ENCODE measurements at places on chromosomes 1 and 21.

- DNase-seq: no peak
Observed at GRCh38 chr1:172343240-172344160, 77.0 kb upstream of the C1orf105 start.

GRCh38 chr1:72278461-72278860, 3.9 kb downstream of the NEGR1 start:
- DNase-seq: no peak

DNA sequence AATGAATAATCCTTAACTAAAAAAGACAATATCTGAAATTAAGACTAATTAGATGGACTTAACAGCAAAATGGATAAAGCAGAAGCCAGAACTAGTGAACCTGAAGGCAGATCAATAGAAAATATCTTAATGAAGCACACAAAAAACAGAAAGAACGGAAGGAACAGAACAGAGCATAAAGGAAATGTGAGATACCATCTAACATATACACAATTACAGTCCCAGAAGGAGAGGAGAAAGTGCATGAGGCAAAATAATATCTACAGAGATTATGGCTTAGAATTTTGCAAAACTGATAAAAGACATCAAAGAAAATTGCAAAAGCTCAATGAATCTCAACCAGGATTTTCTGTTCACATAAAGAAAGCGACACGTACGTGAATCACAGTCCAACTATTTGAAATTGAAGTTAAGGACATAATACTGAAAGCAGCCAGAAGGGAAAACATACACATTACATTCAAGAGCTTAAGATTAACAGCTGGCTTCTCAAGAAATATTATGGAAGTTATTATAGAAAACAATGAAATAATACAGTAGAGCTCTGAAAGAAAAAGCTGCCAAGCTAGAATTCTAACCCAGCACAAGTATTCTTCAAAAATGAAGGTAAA, 182.0 kb downstream of the CDC42BPA start:
- no peak for DNase-seq

GRCh38 chr1:31264790-31265386, 25.2 kb upstream of the NKAIN1 start:
- DNase-seq: no peak

- DNase-seq: no peak
Observed at GRCh38 chr1:56326056-56326455, 253.3 kb downstream of the PLPP3 start.

DNA sequence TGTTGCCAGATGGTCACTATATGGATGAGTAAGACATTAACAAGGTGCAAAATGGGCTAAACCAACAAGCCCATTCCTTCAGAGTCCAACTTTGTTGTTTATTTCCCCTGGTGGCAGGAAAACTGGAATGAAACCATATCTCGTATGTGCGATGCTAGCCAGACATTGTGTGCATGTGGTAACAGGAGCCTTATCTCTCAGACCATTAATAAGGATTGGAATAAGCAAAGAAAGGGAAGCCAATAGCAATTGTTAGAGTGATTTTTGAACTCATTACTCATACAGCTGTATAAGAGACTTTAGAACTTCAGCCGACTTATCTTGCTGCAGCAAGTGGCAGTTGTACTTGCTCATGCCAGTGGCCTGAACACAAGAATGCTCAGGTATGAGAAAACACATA, 30.0 kb upstream of the HMCN1 start:
- DNase-seq: no peak

- DNase-seq: peak; percentile 93
Observed at GRCh38 chr1:85315789-85316188, 39.4 kb upstream of the BCL10 start.

DNA sequence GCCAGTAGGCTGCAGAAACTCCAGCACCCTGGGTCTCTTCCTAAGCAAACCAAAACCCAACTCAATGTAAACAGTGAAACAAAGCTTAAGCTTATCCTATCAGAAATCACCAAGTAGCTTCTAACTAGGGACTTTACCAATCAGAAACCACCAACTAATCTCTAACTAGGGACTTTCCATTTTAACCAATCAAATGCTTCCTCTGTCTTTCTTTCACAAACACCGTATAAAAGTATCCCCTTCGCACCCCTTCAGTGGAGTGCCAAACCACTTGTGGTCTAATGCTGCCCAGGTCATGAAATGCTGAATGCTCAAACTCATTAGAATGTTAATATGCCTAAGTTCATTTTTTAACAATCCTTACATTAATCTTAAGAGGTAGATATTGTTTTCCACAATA, 250.5 kb upstream of the DUSP10 start:
- DNase-seq: no peak

- DNase-seq: no peak
Observed at GRCh38 chr21:38930853-38931252, 125.1 kb downstream of the ETS2 start.

- DNase-seq: no peak
Observed at GRCh38 chr1:17207966-17208418, 3.1 kb downstream of the PADI1 start.

DNA sequence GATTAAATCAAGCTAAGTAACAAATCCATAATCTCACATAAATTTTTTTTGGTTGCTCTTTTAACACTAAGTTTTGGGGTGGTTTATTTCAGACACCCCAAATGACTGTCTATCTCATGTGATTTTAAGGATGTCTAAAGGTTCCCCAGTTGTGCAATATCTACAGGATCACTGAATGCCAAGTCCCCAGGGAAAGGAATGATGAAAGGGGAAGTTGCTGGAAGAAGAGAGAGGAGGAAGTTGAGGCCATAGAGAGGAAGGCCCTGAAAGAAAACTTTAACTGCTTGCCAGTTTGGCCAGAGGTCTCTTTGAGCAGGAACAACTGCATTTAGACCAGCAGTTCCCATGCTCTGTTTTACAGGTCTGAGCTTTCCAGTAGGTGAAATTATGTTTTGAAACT, 27.5 kb upstream of the SLC19A2 start:
- no peak for DNase-seq

GRCh38 chr1:175702079-175702795, 41.2 kb downstream of the TNR start:
- DNase-seq: no peak

DNA sequence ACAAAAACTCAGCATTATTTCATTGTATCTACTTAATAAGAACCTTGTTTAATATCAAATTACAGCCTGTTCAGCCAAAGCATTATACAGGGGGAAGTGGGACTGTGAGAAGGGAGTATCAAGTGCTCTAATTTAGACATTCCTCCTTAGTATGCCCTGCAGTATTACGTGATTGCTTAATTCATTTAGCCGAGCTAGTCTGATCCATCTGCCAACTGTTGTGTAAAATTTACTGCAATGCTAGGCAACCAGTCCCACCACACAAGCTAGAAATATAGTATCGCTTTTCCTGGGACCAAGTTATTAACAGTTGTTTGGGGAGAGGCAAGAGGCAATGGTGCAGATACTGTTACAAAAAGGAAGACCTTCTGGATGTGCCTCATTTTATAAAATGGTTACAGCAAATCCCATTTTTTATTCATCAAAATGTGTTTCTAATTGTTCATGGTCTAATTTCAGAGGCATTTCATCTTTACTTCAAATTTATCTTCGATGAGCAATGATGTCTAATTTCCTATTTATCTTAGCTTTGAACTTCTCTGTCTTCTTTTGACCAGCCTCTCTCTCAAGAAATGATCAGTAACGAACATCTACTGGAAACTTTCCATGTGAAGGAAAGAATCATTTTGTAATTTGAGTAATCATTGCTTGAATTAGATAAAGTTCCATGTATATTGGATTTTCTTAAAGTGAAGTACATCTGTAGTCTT, 283.3 kb downstream of the DUSP10 start:
- DNase-seq: no peak

DNA sequence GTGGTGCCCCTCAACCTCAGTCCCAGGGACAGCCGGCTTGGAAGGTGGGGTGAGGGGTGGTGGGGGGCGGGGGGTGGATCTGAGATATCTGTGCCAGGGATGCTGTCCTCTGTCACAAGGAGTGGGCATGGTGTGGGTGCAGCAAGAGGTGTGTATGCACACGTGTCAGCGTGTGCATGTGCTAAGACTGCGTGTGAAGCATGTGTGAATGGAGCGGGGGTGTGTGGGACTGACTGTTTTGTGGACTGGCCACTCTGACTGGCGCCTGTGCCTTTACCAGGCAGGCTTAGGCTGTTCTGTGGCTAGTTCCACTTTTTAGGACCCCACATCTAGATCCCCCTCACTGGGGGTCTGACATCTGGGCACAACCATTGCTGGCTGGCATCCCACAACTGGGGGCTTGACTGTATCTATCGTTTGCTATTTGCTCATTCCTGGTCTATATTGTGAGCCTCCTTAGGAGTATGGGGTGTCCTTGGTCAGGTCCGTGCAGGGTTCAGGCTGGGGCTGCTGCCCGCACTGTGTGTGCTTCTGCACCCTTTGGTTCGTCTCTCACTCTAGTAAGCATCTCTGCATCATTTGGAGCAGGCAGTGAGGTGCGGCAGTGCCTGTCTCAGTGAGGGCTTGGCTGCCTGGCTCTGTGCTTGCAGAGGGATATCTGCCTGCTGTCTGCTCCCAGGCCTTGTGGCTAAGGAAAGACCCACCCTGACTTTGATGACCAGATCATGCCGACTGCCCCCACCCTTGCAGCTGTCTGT, 1.9 kb downstream of the AMPD2 start:
- no peak for DNase-seq

GRCh38 chr1:216665406-216665805, 57.8 kb downstream of the ESRRG start:
- DNase-seq: no peak

GRCh38 chr1:98364544-98364943, 297.0 kb upstream of the SNX7 start:
- no peak for DNase-seq

DNA sequence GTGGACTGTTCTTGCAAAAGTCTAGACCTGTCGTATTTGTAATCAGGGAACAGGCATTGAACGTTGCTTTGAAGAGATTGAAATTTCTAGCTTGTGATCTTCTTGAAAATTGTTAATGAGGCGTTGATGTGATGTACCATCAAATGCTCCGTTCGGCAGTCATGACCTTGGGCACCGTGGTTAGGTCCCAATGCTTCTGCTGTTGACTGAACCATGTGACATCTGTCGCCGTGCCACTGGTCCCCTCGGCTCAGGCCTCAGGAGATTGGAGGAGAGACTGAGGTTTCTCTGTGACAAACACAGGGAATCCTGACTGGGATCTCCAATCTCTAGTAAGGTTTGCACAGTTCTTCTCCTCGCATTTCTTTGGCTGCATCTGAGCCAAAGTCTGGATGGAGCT, 18.1 kb upstream of the KCNAB2 start:
- DNase-seq: no peak

GRCh38 chr21:27536319-27536718, 569.4 kb upstream of the ADAMTS5 start:
- DNase-seq: no peak

DNA sequence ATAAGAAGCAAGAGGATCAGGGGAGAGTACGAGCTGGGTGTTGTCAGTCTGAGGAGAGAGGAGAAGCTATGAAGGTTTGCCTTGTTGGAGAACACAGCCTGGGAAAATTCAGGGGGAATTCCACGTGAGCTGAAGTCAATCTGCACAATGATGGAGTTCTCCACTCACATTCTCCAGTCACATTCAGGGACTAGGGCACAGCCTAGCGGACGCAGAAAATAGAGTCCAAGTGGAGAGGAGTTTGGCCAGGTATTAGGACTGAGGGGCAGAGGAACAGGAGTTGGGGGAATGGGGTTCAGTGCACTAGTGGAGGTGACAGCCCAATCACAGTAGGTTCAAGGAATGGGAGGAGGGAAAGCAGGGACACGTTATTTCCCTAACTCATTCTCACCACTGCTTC, 124.0 kb downstream of the KCNH1 start:
- no peak for DNase-seq

- no peak for DNase-seq
Observed at GRCh38 chr1:160219062-160219929, 14.1 kb downstream of the PEA15 start.

- no peak for DNase-seq
Observed at GRCh38 chr1:73516451-73516850, 681.5 kb downstream of the LRRIQ3 start.

- DNase-seq: no peak
Observed at GRCh38 chr1:64041371-64042131, 161.9 kb upstream of the UBE2U start.

DNA sequence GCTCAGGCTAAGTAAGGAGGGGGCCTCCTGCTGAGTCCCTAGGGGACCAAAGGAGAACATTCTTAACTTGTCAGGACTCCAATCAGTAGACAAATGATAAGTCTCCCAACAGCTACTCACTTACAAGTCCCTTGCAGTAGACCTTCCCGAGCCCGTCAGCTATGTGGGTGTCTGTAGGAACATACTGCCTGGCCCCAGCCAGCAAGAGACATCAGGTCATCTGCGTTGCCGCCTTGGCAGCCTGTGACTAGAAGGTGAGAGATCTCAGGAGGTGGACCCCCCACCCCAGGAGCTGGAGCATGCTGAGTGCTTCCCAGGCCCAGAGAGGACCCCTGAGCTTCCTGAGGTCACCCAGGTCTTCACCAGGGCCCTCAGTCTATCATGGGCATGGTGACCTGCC, 250.5 kb downstream of the C1orf94 start:
- no peak for DNase-seq

- DNase-seq: no peak
Observed at GRCh38 chr1:198682850-198683249, 44.0 kb downstream of the PTPRC start.

DNA sequence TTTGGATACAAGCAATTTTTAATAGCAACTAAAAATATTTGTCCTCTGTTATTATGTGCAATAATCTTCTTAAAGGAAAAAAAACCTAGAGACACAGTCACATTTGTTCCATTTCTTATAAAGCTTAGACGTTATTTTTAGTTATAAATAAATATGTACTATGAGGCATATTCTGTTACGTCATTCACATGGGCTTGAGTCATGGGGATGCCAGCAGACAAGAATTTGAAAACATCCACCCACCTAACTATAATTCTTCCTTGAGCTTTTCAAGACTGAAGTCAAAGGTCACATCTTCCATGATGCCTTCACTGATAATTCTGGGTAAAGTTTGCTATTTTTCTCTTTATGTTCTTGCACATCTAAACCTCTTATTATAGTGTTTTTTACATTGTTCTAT, 268.8 kb downstream of the KCTD3 start:
- no peak for DNase-seq

DNA sequence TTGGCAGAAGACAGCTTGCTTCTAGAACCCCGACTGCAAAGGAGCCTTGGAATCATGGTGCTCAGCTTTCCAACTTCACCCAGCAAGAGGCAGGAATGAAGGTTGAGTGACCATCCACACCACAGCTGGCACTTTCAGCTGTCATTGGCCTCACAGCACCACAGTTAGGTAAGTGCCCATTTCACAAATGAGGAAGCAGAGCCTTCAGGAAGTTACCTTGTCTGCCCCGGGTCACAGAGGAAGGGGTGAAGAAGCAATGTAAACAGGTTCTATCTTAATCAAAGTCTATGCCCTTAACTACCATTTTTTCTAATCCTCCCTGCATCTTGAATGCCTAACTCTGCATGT, 156.0 kb downstream of the GLUL start:
- DNase-seq: no peak

GRCh38 chr1:235553112-235553551, 48.9 kb upstream of the B3GALNT2 start:
- DNase-seq: no peak

Data from NCI-H748 treated with DMSO at 0.1 percent for 48 hours (cell line).